Natural killer cell treated with Interleukin-12 subunit alpha and Interleukin-12 subunit beta and Interleukin-15 and Interleukin-18, amount 100 ng/mL, for 72 hours (primary cell): ENCODE measurements at places on chromosomes 2 and 18.

- no peak for DNase-seq
- H3K27ac ChIP-seq, result no peak overlapping the region
- H3K36me3 ChIP-seq, result no peaks in the 10 kb centered on the region
- no peak overlapping the region for H3K4me3 ChIP-seq
- H3K27me3 ChIP-seq, result peaks cover 18% of the 10 kb centered on the region
Observed at GRCh38 chr2:204360218-204361007, 184.9 kb upstream of the PARD3B start.

DNA sequence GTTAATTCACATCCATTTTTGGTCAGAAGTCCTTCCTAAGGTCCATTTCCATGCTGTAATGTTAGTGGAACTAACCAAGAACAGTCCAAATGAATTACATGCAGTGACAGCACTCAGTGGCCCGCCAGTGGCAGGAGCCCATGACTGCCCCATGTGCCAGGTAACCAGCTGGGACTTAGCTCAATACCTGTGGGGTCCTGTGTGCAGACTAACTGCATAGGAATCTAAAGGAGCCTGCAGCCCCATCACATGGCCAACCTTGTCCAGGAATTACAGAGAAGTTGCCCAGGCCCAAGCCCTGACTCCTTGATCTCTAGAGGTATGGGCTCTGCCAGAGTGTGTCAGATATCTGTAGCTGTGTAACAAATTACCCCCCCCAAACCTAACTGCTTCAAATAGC is 35.4 kb upstream of the GPR17 start:
- no peak overlapping the region for H3K4me3 ChIP-seq
- no peak overlapping the region for H3K27ac ChIP-seq
- H3K36me3 ChIP-seq, result no peaks in the 10 kb centered on the region
- H3K4me1 ChIP-seq, result no peaks in the 10 kb centered on the region

DNA sequence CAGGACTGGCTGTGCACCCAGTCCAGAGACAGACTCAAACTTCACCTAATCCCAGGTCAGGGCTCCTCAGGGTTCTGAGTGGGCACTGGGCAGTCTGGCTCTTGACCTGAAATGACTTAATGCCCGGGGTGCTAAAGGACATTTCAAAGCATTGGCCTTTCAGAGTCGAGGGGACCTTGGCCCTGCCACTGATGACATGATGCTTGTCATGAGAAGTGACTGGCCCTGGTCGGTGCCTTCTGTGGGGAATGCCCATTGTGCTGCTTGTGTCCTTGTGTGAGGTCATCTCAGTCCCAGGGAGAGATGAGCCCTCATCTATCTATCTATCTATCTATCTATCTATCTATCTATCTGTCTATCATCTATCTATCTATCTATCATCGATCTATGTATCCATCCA is 81.3 kb downstream of the CTAGE1 start:
- no peaks in the 10 kb centered on the region for H3K36me3 ChIP-seq
- H3K4me3 ChIP-seq, result no peak overlapping the region
- no peak for DNase-seq

DNA sequence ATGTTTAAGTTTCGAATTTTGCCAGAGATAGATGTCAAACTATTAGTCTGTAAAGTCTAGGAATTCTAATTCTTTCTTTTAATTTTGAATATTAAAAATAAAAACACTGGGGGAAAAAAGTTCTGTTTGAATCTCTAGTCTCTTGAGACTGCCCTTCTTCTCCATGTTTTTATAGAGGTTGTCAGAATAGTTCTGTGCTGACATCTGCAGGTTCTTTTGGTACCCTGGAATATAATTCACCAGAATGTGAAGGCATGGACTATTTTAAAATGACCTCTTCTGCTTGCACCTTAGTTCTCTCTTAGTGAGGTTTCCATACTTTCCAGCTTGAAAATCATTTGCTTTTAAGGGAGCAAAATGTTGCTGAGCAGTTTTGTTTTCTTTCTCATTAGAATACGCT is 121.0 kb upstream of the MSTN start:
- peaks cover 20% of the 10 kb centered on the region for H3K27me3 ChIP-seq
- H3K4me3 ChIP-seq, result no peak overlapping the region
- no peak for DNase-seq
- H3K36me3 ChIP-seq, result no peaks in the 10 kb centered on the region

DNA sequence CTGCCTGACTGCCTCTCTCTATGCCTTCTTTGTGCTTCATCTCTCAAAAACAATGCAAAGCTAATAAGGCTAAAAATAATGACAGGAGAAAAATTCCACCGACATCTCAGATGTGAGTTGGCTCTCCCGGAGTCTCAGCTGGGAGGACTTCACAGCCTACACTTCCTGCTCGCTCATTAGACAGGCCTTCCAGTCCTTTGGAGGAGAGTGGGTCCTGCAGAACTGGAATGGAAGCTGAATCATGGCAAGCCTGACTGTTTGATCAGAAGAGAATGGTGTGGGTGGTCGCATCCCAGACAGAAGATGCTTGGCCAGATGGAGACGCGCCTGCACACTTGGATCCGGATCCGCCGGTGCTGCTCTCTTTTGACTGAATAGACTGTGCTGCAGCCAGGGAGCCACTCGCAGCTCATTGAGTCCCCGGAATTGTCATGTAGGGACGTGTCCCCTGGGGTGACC is 49.7 kb downstream of the TRIB2 start:
- peaks cover 4% of the 10 kb centered on the region for H3K4me1 ChIP-seq
- peaks cover 28% of the 10 kb centered on the region for H3K27me3 ChIP-seq
- no peak overlapping the region for H3K27ac ChIP-seq

GRCh38 chr2:170822290-170823087 is 5.8 kb downstream of the GAD1 start:
- H3K4me1 ChIP-seq, result peaks cover 26% of the 10 kb centered on the region
- no peak overlapping the region for H3K27ac ChIP-seq
- H3K27me3 ChIP-seq, result peaks cover 63% of the 10 kb centered on the region
- peak overlapping the region; percentile 49 for H3K4me3 ChIP-seq
